ENCODE measurements at places on chromosomes 6 and 20. TPM values are rescaled to one million over a fixed set of nuclear protein-coding genes. Genes with fewer than 3 reads are reported as not detected.

ENPP1 gene
- total RNA-seq = 35.2 TPM

SLC26A8 gene
- total RNA-seq = 0.33 TPM

GRCh38 chr6:24357336-24358218, at the start of gene DCDC2:
DCDC2 (minus strand) TSS chr6:24358059; CDS start chr6:24357750, 309 bp downstream.
- peak; percentile 49 for DNase-seq

EFCAB8 gene
- total RNA-seq = 1.1 TPM

DNA sequence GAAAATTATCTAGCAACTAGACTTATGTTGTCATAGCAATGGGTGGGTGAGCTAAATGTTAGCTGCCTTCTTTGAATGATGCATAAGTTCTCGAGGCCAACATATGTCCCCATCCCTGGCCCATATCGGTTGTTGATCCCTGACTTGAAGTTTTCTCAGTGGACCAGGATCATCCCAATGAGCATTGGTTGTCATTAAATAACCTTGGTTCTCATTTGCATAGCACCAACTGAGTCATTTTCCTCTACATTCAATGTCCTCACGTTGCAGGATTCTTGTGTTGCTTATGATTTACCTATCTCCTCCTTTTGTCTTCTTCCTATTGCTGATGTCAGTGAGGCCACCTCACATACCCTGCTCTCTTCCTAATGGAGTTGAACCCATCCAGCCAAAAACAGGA, 12.1 kb upstream of the AHCY start:
- no peak for DNase-seq

- no peak for DNase-seq
Observed at GRCh38 chr6:159062564-159062945, 17.8 kb upstream of the TAGAP start.

PRSS35 gene
- total RNA-seq = 4.1 TPM

GRCh38 chr6:1230689-1231605, 81.0 kb upstream of the FOXQ1 start:
- DNase-seq = no peak

DNA sequence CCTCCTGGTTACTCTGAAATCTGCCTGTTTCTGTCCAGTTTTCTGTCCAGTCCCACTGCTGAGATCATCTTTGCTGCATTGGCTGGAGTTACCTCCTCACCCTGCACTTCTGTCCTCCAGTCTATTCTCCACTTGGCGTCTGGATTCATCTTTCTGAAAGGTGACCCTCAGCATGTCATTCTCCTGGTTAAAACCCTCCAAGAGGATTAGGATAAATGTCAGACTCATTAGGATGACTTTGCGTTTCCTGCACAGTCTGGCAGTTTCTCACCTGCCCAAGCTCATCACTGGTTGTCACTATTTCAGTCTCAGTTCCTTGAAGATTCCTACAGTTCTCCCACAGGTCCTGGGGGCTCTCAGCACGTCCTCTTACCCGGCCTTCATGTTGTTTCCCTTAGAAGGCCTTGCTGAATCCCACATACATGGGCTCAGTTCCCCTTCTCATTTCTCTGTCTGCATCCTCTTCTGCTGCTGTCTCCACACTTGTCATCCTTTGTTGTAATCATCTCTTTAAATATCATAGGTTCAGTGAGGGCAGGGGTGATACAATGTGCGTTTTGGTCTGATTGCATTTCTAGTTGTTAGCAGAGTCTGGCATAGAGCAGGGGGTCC, 374.8 kb downstream of the QKI start:
- DNase-seq = no peak

HELZ2 gene
- total RNA-seq = 23.2 TPM

C6orf132 gene
- total RNA-seq = 3.1 TPM

B3GAT2 gene
- not detected for total RNA-seq

- peak; percentile 71 for DNase-seq
Observed at GRCh38 chr20:63741676-63742380, 2.3 kb downstream of the SLC2A4RG start.

CST4 gene
- not detected for total RNA-seq

KIF25 gene
- 0.72 TPM for total RNA-seq

GRCh38 chr20:25013478-25014380, 21.2 kb upstream of the APMAP start:
- DNase-seq = peak; percentile 58

GRCh38 chr6:170150590-170150945, 140.3 kb downstream of the DLL1 start:
- DNase-seq = peak; percentile 31

DNA sequence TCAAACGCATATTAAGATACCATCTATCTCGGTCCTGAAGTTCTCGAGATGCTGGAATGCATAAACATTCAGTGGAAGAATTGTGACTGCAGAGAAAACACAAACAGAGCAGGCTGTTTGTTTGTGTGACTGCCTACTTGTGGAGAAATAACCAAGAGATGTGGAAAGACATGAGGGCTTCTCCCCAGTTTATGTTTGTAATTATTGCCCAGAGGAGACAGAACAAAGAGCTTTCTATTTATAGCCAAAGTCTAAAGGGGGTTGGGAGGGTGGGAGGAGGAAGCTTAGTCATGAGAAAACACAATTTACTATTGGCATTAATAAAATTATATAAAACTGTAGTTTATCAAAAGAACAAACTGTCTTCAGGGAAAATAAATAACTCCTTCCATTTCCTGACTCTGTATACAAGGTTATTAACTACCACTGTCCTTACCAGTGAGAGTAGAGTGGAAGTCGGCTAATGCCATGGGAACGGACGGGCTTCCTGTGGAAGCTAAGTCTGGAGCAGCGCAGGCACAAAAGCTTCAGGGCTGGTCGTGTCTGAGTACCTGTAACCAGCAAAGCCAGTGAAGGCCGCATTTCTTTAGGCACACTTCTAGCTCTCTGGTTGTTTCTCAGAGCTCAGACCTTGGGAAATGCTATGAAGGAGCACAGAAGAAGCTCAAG, 200.2 kb upstream of the SUPT3H start:
- DNase-seq = no peak

DNA sequence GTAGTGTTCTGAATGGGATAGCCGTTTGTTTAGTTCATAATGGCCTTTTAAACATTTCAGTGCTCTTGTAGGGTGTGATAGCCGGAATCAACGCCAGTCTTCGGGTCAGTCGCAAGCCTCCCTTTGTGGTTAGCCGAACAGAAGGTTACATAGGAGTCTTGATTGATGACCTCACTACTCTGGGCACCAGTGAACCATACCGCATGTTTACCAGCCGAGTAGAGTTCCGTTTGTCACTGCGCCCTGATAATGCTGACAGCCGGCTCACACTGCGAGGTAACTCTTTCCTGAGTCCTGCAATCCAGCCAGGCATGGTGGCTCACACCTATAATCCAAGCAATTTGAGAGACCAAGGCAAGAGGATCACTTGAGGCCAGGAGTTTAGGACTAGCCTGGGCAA, 20.4 kb downstream of the MTO1 start:
- DNase-seq = no peak

GRCh38 chr20:62423326-62423706, 4.0 kb downstream of the RBBP8NL start:
- no peak for DNase-seq

RGS19 gene
- total RNA-seq = 19.0 TPM

CST5 gene
- not detected for total RNA-seq

DNA sequence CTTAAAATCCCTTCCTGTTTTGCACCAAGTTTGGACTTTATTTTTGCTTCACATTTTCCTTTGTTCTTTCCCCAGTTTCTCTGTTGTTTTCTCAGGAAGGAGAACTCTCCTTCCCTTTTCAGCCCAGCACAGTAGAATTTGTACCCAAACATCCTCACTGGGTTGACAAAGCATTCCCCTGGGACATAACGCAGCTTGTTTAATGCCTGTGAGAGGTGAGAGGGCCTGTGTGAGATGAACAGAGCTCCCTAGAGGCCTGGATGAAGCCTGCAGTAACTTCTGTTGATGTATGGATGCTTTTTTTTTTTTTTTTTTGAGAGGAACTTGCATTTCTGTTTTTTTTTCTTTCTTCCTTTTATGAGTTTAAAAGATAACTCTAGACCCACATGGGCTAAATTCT, 104.9 kb upstream of the SLC22A23 start:
- DNase-seq = no peak

DNA sequence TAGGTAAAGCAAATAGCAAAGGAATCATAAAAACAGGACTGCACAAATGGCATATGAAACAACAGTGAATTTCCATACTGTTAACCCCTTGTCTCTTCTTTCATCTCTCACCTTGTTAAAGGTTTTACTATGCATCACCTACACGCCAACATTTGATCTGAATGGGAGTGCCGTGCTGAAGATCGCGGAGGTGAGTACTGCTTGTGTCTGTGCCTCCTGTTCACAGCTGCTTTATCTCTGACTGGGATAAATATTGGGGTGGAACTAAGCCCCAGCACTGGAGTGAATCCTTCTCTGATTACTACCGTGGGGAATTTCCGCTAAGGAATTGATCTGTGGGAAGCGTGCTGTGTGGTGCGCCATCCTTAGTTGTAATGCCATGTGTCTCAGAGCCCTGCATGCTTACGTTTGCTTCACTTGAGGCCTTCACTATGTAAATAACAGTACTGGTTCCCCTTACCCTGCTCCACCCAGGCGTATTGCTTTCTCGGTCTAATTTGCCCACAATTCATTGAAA, 11.4 kb upstream of the PBOV1 start:
- DNase-seq = no peak

GRCh38 chr6:98984121-98984520, 36.4 kb upstream of the FBXL4 start:
- no peak for DNase-seq

GRCh38 chr6:121584586-121585369, 149.3 kb downstream of the GJA1 start:
- DNase-seq = no peak

DNA sequence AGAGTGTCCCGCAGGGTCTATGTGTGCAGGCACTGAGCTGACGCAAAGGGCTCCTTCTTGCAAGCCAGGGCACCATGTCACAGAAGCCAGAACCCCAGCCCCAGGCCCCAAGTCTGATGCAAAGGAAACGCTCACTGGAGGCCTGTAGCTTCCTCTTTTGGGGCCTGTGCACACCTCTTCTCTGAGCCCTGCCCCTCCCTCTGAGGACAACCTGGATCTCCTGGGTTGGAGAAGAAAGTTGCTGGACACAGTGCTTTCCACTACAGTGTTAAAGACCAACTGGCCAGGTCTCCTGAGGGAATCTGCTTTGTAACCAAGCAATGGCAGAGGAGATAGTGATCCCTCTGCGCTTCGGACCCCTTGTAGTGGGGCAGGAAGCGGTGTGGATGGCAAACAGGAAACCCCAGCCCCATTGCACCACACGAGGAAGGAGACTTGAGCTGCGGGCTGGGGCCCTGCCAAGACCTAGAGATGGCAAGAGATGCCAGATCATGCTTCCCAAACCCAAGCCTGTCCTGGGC, 90.0 kb downstream of the PRND start:
- no peak for DNase-seq

TDRD6 gene
- 1.8 TPM for total RNA-seq

DNA sequence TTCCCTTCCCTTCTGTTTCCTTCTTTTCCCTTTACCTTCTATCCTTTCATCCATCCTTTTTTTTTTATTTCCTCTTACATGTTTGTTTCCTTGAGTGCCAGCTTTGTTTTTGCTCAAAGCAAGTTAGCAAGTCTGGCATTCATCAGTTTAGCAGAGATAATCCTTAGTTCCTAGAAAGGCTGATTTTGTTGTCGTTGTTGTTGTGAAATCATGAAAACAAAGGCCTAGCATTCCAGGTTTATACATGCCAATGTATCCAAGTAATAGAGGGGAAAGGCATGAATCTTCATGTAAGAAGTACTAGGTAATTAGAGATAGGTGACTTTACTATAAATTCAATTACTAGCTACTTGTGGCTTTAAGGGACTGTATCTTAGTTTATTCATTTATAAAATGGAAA, 45.9 kb downstream of the TFAP2B start:
- DNase-seq = no peak

DNA sequence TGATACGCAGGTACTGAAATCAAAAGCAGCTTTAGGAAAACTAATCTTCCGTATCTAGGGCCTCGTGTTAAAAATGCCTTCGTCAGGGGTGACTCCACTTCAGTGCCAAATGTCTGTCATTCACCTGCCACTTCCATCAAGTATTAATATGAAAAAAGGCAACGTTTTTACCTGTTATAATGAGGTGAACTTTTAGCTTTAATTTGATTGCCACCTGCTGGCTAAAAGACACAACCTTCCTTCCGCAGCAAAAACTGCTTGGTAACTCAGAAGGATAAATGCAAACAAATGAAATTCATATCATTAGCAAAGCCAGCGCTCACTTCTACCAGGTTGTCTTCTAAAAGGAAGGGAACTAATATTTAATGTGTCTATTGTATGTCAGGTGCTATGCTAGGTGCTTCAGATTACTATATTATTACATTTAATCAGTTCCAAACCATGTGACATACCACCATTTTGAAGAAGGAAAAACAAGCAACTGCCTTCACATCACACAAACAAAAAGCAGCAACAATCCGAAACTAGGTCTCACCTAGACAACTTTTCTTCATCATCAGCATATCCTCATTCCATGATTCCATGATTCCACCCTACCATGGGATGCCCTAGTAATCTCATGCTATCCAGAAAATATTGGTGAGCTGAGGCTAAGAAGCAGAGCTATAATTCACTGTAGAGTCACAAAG, 20.6 kb upstream of the ARHGAP18 start:
- DNase-seq = no peak

GRCh38 chr6:8278562-8278961, 156.8 kb downstream of the SLC35B3 start:
- no peak for DNase-seq

- DNase-seq = no peak
Observed at GRCh38 chr6:4788482-4788881, 12.3 kb downstream of the CDYL start.

BEND6 gene
- total RNA-seq = 3.1 TPM

GRCh38 chr6:85569323-85569722, 24.3 kb downstream of the SNX14 start:
- no peak for DNase-seq

All from aorta (tissue), 5 donors.